ENCODE measurements at places on chromosomes 6 and 20. TPM values are rescaled to one million over a fixed set of nuclear protein-coding genes. Genes with fewer than 3 reads are reported as not detected.
A peak's percentile ranks its signal among the peaks of the same experiment; 100 is the strongest.

- H3K4me1 ChIP-seq = peaks cover 9% of the 10 kb centered on the region
- no peak overlapping the region for H3K4me3 ChIP-seq
- H3K27ac ChIP-seq = no peak overlapping the region
- H3K27me3 ChIP-seq = no peaks in the 10 kb centered on the region
- no peaks in the 10 kb centered on the region for H3K36me3 ChIP-seq
These were observed 4.5 kb downstream of the GJA1 start for GRCh38 chr6:121439926-121440325.

- no peak overlapping the region for H3K27ac ChIP-seq
- DNase-seq = no peak
- H3K4me3 ChIP-seq = no peak overlapping the region
- no peaks in the 10 kb centered on the region for H3K27me3 ChIP-seq
- H3K4me1 ChIP-seq = no peaks in the 10 kb centered on the region
These were observed 211.0 kb upstream of the SSTR4 start for GRCh38 chr20:22824077-22824476.

- no peaks in the 10 kb centered on the region for H3K36me3 ChIP-seq
- H3K4me3 ChIP-seq = peak overlapping the region; percentile 59
- H3K4me1 ChIP-seq = peaks cover 11% of the 10 kb centered on the region
- no peaks in the 10 kb centered on the region for H3K27me3 ChIP-seq
- peak overlapping the region; percentile 5 for H3K27ac ChIP-seq
These were observed 53.5 kb upstream of the BTN3A2 start for GRCh38 chr6:26311385-26312095.

DNA sequence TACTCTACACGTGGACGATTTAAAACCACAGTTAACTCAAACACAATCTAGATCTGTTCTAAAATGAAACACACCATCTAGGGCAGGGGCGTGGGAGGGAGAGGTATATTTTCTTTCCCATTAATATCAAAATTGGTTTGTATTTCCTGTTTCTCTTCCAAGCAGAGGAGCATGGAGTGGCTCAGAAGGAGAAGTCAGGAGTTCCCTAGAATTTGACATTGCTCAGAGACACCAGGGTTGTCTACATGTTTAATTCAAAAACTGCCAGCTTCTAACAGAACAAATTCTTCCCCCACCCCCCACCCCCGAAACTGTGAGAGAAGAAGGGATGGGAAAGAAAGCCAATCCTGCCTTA is 2.3 kb downstream of the PREX1 start:
- peaks cover 58% of the 10 kb centered on the region for H3K4me1 ChIP-seq
- DNase-seq = no peak
- H3K36me3 ChIP-seq = no peaks in the 10 kb centered on the region
- peak overlapping the region; percentile 88 for H3K27ac ChIP-seq
- peak overlapping the region; percentile 75 for H3K4me3 ChIP-seq
- H3K27me3 ChIP-seq = peaks cover 20% of the 10 kb centered on the region

DNA sequence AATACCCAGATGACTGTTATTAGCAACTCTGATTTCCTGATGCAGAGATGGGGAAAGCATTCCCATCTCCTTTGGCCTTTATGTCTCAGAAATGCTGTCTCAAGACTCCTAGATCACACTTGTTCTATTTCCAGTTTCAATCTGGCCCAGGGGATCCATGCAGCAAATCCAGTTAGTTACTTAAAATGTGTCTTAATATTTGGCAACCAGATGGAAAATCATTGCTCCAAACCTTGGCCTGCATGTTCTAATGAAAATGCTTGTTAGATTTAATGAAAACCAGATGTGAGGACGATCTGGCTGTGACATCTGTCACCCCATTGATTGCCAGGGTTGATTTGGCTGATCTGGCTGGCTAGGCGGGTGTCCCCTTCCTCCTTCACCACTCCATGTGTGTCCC is 125.2 kb downstream of the TSHZ2 start:
- no peak for DNase-seq
- H3K4me1 ChIP-seq = no peaks in the 10 kb centered on the region
- H3K36me3 ChIP-seq = no peaks in the 10 kb centered on the region
- H3K4me3 ChIP-seq = no peak overlapping the region

- no peak for DNase-seq
- no peak overlapping the region for H3K4me3 ChIP-seq
- no peaks in the 10 kb centered on the region for H3K27me3 ChIP-seq
- peak overlapping the region; percentile 75 for H3K27ac ChIP-seq
These were observed 949 bp downstream of the TXLNB start for GRCh38 chr6:139290787-139291311.

GRCh38 chr6:71512256-71512655 is 223.6 kb downstream of the OGFRL1 start:
- H3K27me3 ChIP-seq = no peaks in the 10 kb centered on the region
- H3K27ac ChIP-seq = no peak overlapping the region
- H3K4me1 ChIP-seq = peaks cover 11% of the 10 kb centered on the region
- no peaks in the 10 kb centered on the region for H3K36me3 ChIP-seq
- H3K4me3 ChIP-seq = no peak overlapping the region
- no peak for DNase-seq

- H3K4me1 ChIP-seq = no peaks in the 10 kb centered on the region
- H3K36me3 ChIP-seq = no peaks in the 10 kb centered on the region
- DNase-seq = no peak
These were observed 130.1 kb upstream of the ASCC3 start for GRCh38 chr6:101011186-101011585.

- no peak for DNase-seq
- H3K36me3 ChIP-seq = no peaks in the 10 kb centered on the region
- H3K27me3 ChIP-seq = no peaks in the 10 kb centered on the region
- H3K4me3 ChIP-seq = no peak overlapping the region
- no peak overlapping the region for H3K27ac ChIP-seq
These were observed 93.1 kb downstream of the BMP5 start for GRCh38 chr6:55782275-55782674.

DNA sequence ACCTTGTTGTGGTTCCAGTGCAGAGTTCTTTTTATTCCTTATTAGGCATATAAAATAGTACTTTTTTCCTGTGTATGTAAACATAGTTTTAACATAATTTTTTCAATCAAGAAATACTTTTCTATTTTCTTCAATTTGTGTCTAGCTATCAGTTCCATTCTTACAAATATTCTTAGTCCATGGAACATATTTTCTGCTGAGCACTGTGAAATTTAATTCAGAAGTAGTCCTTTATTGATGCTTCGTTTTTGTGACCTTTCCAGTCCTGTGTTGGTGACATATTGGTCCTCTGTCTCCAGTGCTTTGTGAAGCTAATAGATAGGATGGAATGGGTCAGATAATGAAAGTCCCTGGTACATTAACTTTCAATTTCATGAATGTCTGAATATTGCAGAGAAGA is 325.1 kb downstream of the SAMD5 start:
- H3K27me3 ChIP-seq = no peaks in the 10 kb centered on the region
- no peaks in the 10 kb centered on the region for H3K36me3 ChIP-seq
- H3K4me3 ChIP-seq = no peak overlapping the region
- H3K27ac ChIP-seq = no peak overlapping the region
- no peaks in the 10 kb centered on the region for H3K4me1 ChIP-seq
- no peak for DNase-seq

- H3K27me3 ChIP-seq = peaks cover 16% of the 10 kb centered on the region
- no peak overlapping the region for H3K27ac ChIP-seq
- H3K4me3 ChIP-seq = no peak overlapping the region
- no peaks in the 10 kb centered on the region for H3K4me1 ChIP-seq
These were observed 1.1 kb upstream of the SLC22A7 start for GRCh38 chr6:43296780-43297497.

DNA sequence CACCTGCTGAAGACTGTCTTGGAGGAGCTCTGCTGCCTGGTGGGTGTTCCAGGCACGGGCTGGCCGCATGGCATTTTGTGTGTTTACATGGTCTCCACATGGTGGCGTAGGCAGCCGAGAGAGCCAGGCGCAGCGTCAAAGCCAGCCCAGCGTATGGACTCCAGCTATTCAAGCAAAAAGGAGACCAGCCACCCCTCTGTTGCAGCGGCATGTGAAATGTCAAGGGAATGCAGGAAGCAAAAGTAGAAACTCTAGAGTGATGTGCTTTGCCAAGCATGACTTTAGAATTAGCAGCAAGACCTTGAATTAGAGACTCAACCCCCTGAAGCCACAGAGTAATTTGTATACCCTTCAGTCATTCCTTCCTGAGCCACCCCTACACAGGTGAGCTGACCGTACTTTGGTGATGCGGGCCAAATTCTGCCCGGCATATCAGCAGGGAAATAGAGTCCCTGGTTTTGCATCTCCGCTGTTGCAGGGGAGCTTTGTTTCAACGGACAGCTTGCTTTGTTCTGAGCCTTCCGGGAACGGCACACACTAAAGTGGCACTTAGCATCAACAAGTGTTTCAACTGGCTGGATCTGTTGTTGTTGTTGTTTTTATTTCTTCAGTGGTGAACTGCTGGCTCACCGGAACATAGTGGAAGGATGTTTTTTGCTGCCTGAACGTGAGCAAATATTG is 48.5 kb downstream of the FNDC1 start:
- no peaks in the 10 kb centered on the region for H3K4me1 ChIP-seq
- no peak for DNase-seq
- H3K27ac ChIP-seq = no peak overlapping the region
- H3K36me3 ChIP-seq = no peaks in the 10 kb centered on the region
- H3K27me3 ChIP-seq = no peaks in the 10 kb centered on the region

DNA sequence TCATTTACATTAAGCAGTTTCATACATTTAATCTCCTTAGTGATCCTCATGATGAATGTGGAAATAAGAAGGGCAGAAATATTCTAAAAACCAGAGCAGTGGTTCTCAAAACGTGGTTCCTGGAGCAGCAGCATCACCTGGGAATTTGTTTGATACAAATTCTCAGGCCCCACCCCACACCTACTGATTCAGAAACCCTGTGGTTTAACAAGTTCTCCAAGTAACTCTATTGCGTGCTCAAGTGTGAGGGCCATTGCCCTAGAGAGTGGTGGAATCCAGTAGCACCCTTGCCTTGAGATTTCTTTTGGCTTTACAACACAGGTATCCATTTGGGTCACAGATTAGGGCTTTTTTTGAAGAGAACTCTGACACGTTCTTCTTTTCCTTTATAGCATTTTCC is 354.6 kb upstream of the FLRT3 start:
- no peaks in the 10 kb centered on the region for H3K36me3 ChIP-seq
- no peaks in the 10 kb centered on the region for H3K4me1 ChIP-seq
- no peak overlapping the region for H3K27ac ChIP-seq
- H3K27me3 ChIP-seq = no peaks in the 10 kb centered on the region

GRCh38 chr6:6516666-6517458 is 71.7 kb upstream of the LY86 start:
- H3K27me3 ChIP-seq = no peaks in the 10 kb centered on the region
- H3K27ac ChIP-seq = no peak overlapping the region
- no peaks in the 10 kb centered on the region for H3K4me1 ChIP-seq
- H3K36me3 ChIP-seq = no peaks in the 10 kb centered on the region

DNA sequence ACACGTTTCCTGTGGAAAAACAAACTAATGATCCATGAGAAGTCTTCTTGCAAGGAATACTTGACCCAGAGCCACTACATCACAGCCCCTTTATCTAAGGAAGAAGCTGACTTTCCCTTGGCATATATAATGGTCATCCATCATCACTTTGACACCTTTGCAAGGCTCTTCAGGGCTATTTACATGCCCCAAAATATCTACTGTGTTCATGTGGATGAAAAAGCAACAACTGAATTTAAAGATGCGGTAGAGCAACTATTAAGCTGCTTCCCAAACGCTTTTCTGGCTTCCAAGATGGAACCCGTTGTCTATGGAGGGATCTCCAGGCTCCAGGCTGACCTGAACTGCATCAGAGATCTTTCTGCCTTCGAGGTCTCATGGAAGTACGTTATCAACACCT is 35.4 kb downstream of the GCNT2 start:
- no peaks in the 10 kb centered on the region for H3K27me3 ChIP-seq
- H3K4me3 ChIP-seq = no peak overlapping the region
- H3K27ac ChIP-seq = no peak overlapping the region
- H3K36me3 ChIP-seq = peaks cover 6% of the 10 kb centered on the region
- no peak for DNase-seq
- peaks cover 5% of the 10 kb centered on the region for H3K4me1 ChIP-seq

GRCh38 chr6:3045369-3045768 is 22.9 kb upstream of the RIPK1 start:
- H3K27ac ChIP-seq = no peak overlapping the region
- no peaks in the 10 kb centered on the region for H3K27me3 ChIP-seq
- no peaks in the 10 kb centered on the region for H3K4me1 ChIP-seq

- H3K36me3 ChIP-seq = peaks cover 22% of the 10 kb centered on the region
- no peaks in the 10 kb centered on the region for H3K27me3 ChIP-seq
- no peak overlapping the region for H3K27ac ChIP-seq
- no peak overlapping the region for H3K4me3 ChIP-seq
These were observed 41.7 kb downstream of the MOCS1 start for GRCh38 chr6:39892490-39893129.

- H3K27ac ChIP-seq = no peak overlapping the region
- H3K4me1 ChIP-seq = peaks cover 5% of the 10 kb centered on the region
- DNase-seq = no peak
- no peaks in the 10 kb centered on the region for H3K36me3 ChIP-seq
These were observed 853 bp downstream of the WFDC8 start for GRCh38 chr20:45578231-45578630.

DNA sequence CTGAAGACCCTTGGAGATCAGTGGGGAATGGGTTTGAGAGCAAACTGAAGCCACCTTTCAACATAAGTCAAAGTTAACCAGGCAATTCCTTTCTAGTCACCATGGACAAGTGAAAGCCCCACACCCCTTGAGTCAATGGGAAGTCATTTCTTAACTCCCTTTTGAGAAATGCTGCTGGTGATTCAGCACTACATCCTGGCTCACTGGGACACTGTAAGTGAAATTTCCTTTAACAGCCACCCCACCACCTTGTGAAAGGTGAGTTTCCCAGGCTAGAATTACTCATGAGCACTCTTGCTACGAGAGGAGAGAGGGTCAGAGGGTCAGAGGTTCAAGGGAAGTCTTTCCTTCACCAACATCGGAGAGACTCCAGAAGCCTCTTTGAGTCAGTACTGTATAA is 93.3 kb upstream of the MARCKS start:
- H3K4me3 ChIP-seq = no peak overlapping the region
- no peak for DNase-seq
- no peak overlapping the region for H3K27ac ChIP-seq
- no peaks in the 10 kb centered on the region for H3K36me3 ChIP-seq

DNA sequence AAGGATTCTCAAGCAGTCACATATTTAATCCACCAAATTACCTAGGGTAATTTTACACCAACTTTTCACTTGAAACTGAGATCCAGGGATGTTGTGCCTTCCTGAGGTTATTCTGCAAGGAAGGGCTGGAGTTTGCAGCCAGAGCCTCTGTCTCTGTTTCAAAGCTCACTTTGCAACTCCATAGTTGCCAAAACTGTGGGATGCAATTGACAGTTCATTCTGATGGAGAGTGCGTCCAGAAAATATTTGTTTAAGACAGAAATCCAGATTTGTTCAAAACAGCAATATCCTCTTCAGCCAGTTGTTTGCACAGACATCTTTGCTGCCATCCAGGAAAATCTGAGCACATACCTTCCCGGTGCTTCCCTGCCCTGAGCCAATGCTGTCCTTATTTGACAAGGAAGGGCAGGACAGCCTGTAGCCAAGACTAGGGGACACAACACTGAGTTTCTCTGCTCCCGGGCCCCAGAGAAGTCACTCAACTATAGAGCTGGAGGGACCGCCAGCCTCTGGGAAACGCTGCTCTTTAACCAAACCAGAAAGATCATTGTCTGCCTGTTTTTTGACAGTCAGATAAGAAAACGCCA is 297.4 kb downstream of the HIVEP2 start:
- H3K4me1 ChIP-seq = no peaks in the 10 kb centered on the region
- no peaks in the 10 kb centered on the region for H3K36me3 ChIP-seq
- H3K27me3 ChIP-seq = no peaks in the 10 kb centered on the region
- DNase-seq = no peak
- H3K27ac ChIP-seq = no peak overlapping the region
- H3K4me3 ChIP-seq = no peak overlapping the region

The FHL5 gene
- 23.7 TPM for total RNA-seq

The GSTA2 gene
- 4.8 TPM for total RNA-seq

The GJA10 gene
- total RNA-seq = not detected

The HUS1B gene
- 1.1 TPM for total RNA-seq

The JPH2 gene
- 4.6 TPM for total RNA-seq

The DDX43 gene
- total RNA-seq = 1.9 TPM

The RBM24 gene
- total RNA-seq = 1.2 TPM

The DNMT3B gene
- 1.1 TPM for total RNA-seq

The DNAH8 gene
- total RNA-seq = 0.03 TPM

All from lower lobe of right lung (tissue), 2 donors.